Psoas muscle (tissue), 8 donors: ENCODE measurements at places on chromosomes 1 and 21. TPM values are rescaled to one million over a fixed set of nuclear protein-coding genes. Genes with fewer than 3 reads are reported as not detected.

Gene CYP4A11
- polyA plus RNA-seq = not detected

Gene GNG12
- 15.2 TPM for polyA plus RNA-seq

Gene MARK1
- 2.6 TPM for polyA plus RNA-seq

Gene RHOU
- 20.1 TPM for polyA plus RNA-seq

Gene IBA57
- 11.5 TPM for polyA plus RNA-seq

Gene RNU1-1
- not detected for polyA plus RNA-seq

Gene PLPPR5
- polyA plus RNA-seq = not detected

Gene OLFM3
- polyA plus RNA-seq = not detected

DNA sequence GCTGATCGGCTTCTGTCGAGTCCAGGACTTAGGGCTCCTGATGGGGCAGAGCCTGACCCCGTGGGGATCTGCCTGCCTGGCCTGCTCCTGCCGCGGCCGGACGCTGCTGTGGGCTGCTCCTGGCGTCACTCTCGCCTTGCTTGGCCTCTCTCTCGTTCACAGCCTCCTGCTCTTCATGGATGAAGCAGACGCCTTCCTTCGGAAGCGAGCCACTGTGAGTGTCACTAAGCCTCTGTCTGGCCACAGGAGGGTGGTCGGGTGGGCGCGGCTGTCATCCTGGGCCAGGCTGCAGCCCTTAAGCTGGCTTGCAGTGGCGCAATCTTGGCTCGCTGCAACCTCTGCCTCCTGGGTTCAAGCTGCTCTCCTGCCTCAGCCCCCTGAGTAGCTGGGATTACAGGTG is 16.1 kb downstream of the ATAD3B start:
- DNase-seq = no peak

DNA sequence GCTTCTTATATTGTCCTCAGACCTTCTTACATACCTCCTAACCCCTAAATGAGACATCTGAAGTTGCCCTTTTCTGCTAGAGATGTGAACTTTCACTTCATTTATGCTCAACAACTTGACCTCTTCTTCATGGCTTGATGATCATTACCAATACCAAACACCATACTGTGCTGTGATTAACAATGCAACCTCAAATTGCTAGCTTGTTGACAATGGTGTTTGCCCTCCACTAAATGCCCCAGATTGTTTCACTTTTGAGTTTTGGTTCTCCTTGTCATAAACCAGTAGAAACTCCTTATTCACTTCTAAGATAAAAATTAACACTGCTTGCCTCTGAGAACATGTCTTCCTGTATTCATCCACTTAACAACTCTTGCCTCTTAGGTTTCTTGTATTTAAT is 5.6 kb downstream of the JAK1 start:
- no peak for DNase-seq

DNA sequence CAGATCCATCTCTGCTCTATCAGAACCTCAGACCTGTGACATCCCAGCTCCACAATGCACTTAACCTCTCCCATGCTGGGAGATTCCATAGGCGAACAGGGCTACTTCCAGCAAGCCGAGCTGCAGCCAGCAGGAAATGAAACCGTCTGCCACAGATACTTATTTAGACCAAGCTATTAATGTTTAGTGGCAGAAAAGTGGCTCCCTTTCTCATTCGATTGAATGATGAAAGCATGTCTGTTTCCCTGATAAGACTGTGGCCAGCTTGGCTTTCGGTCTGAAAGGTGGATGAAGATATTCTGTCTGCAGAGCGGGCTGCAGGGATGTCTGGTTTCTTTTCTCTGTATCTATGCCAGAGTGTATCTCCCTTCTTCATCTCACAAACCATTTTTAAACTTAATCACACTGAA is 146.4 kb downstream of the GREM2 start:
- no peak for DNase-seq

DNA sequence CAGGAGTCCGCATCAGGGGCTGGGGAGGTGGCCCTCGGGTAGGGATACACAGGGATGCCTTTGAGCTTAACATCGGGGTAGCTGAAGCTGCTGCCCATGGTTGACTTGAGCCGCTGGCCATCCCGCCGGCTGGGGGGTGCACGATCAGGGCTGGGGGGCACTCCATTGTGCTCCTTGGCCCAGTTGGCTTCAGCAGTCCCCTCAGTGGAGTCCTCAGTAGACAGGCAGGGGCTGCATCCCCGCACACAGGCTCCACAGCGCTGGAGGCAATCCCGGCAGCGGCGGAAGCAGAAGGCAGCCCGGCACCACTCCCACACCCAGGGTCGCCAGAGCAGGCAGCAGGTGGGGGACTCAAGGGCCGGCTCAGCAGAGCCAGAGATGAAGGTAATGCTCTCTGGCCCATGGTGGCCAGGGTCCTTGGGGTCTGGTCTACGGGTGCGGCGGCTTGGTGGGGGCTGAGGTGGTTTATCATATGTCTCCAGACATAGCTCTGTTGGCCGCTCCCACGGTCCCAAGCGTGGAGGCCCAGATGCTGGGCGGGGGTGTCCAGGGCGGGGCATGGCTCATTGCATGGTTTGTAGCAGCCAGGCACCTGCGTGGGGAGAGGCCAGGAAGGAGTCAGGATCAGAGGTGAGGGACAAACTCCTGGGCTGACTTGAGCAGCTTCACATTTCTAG is 8.3 kb downstream of the KDF1 start:
- DNase-seq = no peak

DNA sequence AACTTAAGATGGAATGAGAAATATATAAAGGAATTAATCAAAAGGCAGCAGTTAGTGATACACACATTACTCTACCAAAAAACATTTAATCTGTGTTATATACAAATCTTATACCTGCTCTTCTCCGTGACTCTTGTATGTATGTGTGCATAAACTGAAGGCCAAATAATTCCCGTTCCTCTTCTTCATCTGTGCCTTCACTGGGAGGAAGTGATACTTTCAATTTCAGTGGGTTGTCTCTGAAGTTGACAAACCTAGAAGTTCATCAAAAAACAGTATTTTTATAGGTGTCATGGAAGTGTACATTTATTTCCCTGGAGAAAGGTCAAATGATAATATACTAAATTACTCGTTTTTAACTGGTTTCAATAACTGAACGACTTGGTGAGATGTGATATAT is 19.3 kb downstream of the TRMT13 start:
- no peak for DNase-seq

- no peak for DNase-seq
These were observed 44.3 kb downstream of the PCP4 start for GRCh38 chr21:39911286-39912199.

GRCh38 chr1:176876966-176877515 is 287.5 kb downstream of the ASTN1 start:
- no peak for DNase-seq

- no peak for DNase-seq
These were observed 64.2 kb downstream of the SLC30A7 start for GRCh38 chr1:100960098-100960497.

- DNase-seq = no peak
These were observed 29.7 kb downstream of the RIPPLY3 start for GRCh38 chr21:37036177-37036576.

- DNase-seq = no peak
These were observed 21.6 kb upstream of the CCSAP start for GRCh38 chr1:229364207-229365065.

- DNase-seq = no peak
These were observed 65.0 kb downstream of the LRRC40 start for GRCh38 chr1:70140343-70140742.

GRCh38 chr1:118618618-118619340 is 369.4 kb downstream of the TBX15 start:
- DNase-seq = peak; percentile 61

DNA sequence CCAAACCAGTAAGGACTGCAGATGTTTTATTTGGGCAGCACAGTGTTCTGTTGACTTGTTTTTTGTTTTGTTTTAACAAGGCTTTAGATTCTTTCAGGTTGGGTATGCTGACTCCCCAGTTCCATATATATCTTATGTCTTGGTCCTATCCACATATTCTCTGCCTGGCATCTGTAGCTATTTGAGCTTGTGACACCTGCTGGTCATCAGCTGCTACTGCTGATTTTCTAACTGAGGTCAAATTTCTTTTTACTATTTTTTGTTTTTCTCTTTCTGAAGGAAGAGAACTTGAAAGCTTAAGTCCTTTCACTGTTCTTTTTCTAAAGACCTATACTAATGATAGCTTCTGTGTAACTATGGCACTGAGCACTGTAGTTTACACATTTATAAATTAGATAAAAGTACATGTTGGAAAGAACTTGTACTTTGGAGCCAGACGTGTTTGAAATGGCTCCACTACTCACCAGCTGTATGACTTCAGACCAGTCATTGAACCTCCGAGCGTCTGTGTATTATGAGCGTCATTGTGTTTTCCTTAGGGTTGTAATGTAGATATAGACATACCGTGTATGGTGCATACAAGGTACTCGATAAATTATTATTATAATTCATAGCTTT is 109.4 kb downstream of the NRDC start:
- DNase-seq = no peak

DNA sequence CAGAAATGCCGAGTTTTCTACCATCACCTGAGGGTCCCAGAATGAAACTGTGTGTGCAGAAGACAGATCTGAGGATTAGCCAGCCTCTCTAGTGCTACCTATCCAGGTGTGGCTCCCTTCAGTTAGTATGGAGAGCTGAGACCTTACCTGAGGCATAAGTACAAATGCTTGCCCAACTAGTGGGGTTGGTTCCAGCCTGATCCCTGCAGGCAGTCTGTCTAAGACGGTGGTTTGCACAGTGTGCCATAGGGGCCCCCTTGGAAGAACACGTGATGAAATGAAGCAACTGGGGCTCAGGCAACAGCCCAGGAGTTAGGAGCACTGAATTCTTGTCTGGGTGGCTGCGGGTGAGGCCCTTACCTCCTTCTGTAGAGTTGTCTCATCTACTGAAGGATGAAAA is 15.6 kb downstream of the S100A7A start:
- DNase-seq = no peak

DNA sequence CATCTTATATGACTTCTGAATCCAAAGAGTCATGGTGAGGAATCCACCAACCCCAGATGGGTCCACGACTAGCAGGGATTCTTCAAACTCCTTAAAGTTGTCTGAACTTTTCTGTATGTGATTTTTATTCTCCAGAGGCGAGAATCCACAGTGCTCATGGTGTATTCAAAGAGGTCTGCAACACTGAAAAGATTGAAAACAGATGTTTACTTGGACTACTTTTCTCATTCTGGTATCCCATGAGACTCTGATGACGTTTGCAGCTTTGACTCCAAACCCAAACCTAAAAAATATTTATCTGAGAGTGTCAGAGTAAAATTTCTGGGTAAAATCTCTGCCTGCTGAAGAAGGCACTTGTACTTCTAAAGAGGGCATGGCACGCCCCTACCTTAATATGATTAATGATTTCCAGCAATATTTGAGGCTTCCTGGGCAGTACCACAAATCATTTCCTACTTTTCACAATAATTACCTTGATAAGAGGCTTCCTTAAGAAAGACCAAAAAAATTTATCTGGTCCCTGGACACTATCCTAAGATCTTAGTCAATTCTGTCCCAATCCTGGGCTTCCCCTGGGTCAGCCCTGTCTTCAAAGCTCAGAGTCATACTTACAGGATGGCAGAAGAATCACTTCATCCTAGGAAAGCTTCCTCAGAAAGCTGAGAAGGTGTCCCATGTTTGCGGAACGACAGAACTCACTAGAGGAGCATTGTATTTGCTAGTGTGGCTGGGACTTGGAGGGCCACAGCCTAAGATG is 76.5 kb upstream of the MAP10 start:
- DNase-seq = no peak

DNA sequence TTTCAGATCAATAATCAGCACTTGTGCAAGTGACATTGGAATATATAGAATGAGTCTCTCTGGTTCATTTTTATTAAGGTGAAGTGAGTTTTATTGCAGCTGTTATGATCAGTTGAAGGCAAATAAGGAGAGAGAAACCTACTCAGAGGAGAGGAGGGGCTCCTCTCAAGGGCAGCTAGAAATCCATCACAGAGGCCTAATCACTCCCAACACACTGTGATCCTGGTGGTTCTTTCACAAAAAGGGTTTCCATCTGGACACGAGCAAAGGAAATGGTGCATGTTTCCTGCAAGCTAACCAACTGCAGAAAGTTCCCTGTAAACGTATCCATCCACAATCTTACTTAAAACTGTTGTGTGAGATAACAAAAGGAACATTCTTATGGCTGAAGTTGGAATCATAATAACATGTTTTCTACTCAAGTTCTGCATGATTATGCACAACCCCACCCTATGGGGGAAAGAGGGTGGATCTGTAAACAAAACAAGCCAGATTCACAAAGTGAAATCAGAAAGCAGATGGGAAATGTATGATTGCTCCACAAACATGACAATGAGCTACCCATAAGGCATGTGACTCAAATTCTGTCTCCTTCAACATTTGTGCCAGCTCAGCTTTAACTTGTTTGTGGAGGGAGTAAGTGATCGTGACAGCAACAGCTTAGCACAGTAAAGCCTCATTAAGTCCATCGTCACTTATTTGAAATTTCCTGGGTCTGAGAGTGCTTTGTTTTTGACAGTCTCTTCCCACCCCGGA is 141.2 kb upstream of the ST6GALNAC5 start:
- DNase-seq = no peak

DNA sequence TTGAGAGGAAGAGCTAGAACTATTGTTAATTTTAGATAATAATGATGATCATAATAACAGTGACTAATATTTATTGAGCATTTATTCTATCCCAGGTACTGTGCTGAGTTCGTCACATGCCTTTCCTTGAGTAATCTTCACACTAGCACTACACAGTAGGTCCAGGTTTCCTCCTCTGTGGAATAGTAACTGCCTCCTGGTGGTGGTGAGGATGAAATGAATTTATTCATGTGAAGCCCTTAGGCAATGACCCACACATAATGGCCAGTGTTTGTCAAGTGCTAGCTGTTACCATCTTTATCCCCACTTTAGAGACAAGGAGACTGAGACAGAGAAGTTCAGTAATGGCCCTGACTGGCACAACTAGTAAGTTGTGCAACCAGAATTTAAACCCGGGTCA is 5.9 kb downstream of the NIPAL3 start:
- DNase-seq = no peak

- no peak for DNase-seq
These were observed 49.4 kb upstream of the RGS7 start for GRCh38 chr1:241406421-241406820.

DNA sequence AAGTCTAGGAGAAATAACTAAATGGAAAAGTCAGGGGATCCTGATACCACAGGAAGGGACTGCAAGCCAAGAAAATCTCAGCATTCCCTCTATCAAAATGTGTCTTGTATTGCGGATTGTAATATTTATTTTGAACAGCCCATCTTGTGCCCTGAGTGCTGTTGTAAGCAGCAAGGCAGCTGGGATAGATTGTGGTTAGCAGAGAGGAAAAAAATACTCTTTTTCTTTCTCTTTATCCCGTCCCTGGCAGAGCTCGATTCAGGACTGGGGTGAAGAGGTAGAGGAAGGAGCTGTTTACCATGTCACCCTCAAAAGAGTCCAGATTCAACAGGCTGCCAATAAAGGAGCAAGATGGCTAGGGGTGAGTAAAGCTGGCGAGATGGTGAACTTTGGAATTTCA is 1.2 kb downstream of the RGL1 start:
- no peak for DNase-seq

GRCh38 chr1:223133306-223133823 is 9.7 kb downstream of the TLR5 start:
- no peak for DNase-seq

GRCh38 chr1:203306089-203306964 is 1.0 kb downstream of the BTG2 start:
- DNase-seq = peak; percentile 85

GRCh38 chr1:208479435-208479834 is 235.3 kb upstream of the PLXNA2 start:
- no peak for DNase-seq
